Smooth muscle cell of the coronary artery (primary cell): ENCODE measurements at places on chromosomes 11 and 22. TPM values are rescaled to one million over a fixed set of nuclear protein-coding genes. Genes with fewer than 3 reads are reported as not detected.

Gene LRRC4C
- total RNA-seq, result under 0.01 and 0.38 TPM in 2 replicates

Gene SLC5A4
- total RNA-seq, result not detected in 2 replicates

Gene RCOR2
- total RNA-seq, result 0.70 and 4.5 TPM in 2 replicates

Gene OR4A5
- total RNA-seq, result not detected in 2 replicates

Gene RAB1B
- total RNA-seq, result 53.5 and 63.5 TPM in 2 replicates

Gene RHOD
- 11.8 and 19.6 TPM in 2 replicates for total RNA-seq

Gene TOMM22
- 48.3 and 75.0 TPM in 2 replicates for total RNA-seq

Gene CNGA4
- total RNA-seq, result under 0.01 and 0.47 TPM in 2 replicates

Gene MUC6
- total RNA-seq, result not detected in 2 replicates

Gene MS4A12
- total RNA-seq, result not detected in 2 replicates

Gene RAB39A
- not detected in 2 replicates for total RNA-seq

Gene SMTNL1
- total RNA-seq, result not detected in 2 replicates

Gene BATF2
- total RNA-seq, result 0.15 TPM in 1 of 2 replicates, not detected in the other

Gene MOV10L1
- total RNA-seq, result 0.23 and 16.9 TPM in 2 replicates

Gene CCDC157
- total RNA-seq, result 0.59 and 1.6 TPM in 2 replicates

Gene MS4A6A
- not detected in 2 replicates for total RNA-seq

Gene SAMM50
- total RNA-seq, result 34.6 and 48.4 TPM in 2 replicates

Gene KCNQ1
- under 0.01 TPM in 1 of 2 replicates, not detected in the other for total RNA-seq

Gene MMP8
- total RNA-seq, result not detected in 2 replicates

Gene APOL3
- 5.3 and 32.9 TPM in 2 replicates for total RNA-seq

Gene TESMIN
- 0.08 TPM in 1 of 2 replicates, not detected in the other for total RNA-seq

Gene BMAL1
- total RNA-seq, result 10.6 and 17.9 TPM in 2 replicates

Gene PRR33
- not detected in 2 replicates for total RNA-seq

Gene BTBD18
- total RNA-seq, result not detected in 2 replicates

Gene CLDN5
- total RNA-seq, result 0.30 and 5.4 TPM in 2 replicates

Gene SPON1
- total RNA-seq, result 0.08 and 26.8 TPM in 2 replicates

Gene CHST1
- total RNA-seq, result 0.15 and 1.3 TPM in 2 replicates

Gene IMMP1L
- total RNA-seq, result 4.0 and 9.2 TPM in 2 replicates

Gene EWSR1
- 110 and 151 TPM in 2 replicates for total RNA-seq

Gene CRYBB2
- total RNA-seq, result not detected in 2 replicates

Gene LMO2
- total RNA-seq, result 2.1 and 41.3 TPM in 2 replicates

Gene OR10A2
- not detected in 2 replicates for total RNA-seq

Gene TMEM191B
- 0.60 TPM in 1 of 2 replicates, not detected in the other for total RNA-seq

Gene PRG3
- total RNA-seq, result not detected in 2 replicates

Gene CRYBA4
- not detected in 2 replicates for total RNA-seq

Gene GLB1L2
- total RNA-seq, result 0.15 and 0.23 TPM in 2 replicates

Gene GAL
- 0.23 TPM in 1 of 2 replicates, not detected in the other for total RNA-seq

Gene WNT7B
- total RNA-seq, result not detected in 2 replicates

Gene TIMM8B
- 54.2 and 99.0 TPM in 2 replicates for total RNA-seq

Gene IL10RA
- 0.08 TPM in 1 of 2 replicates, not detected in the other for total RNA-seq

Gene ADAMTS15
- 27.0 and 42.8 TPM in 2 replicates for total RNA-seq

Gene C1QTNF4
- total RNA-seq, result 0.08 TPM in 1 of 2 replicates, not detected in the other

Gene ELMOD1
- 0.23 and 8.1 TPM in 2 replicates for total RNA-seq

Gene OR51E2
- total RNA-seq, result under 0.01 TPM in 1 of 2 replicates, not detected in the other

Gene MPZL3
- total RNA-seq, result 0.12 and 1.1 TPM in 2 replicates

Gene LRRC32
- total RNA-seq, result 29.1 and 65.6 TPM in 2 replicates

Gene OOSP3
- total RNA-seq, result not detected in 2 replicates

Gene SLC22A6
- not detected in 2 replicates for total RNA-seq

Gene OR5M10
- not detected in 2 replicates for total RNA-seq

Gene MMP12
- total RNA-seq, result under 0.01 and 9.1 TPM in 2 replicates

Gene GPHA2
- total RNA-seq, result not detected in 2 replicates

Gene LIF
- total RNA-seq, result 4.6 and 13.3 TPM in 2 replicates

Gene HTR3A
- total RNA-seq, result not detected in 2 replicates

Gene CRYAB
- 20.4 and 40.8 TPM in 2 replicates for total RNA-seq

Gene JAML
- total RNA-seq, result not detected in 2 replicates

Gene DEUP1
- not detected in 2 replicates for total RNA-seq

Gene NXPE1
- not detected in 2 replicates for total RNA-seq
